ENCODE measurements at places on chromosomes 13 and 19. TPM values are rescaled to one million over a fixed set of nuclear protein-coding genes. Genes with fewer than 3 reads are reported as not detected.

The C19orf25 gene
- total RNA-seq = 19.5 TPM

The PABPC3 gene
- not detected for total RNA-seq

The MISP gene
- not detected for total RNA-seq

The SHISA2 gene
- total RNA-seq = not detected

The UCHL3 gene
- total RNA-seq = 27.4 TPM

The ZNF793 gene
- total RNA-seq = 7.9 TPM

The ZNF66 gene
- total RNA-seq = 1.2 TPM

DNA sequence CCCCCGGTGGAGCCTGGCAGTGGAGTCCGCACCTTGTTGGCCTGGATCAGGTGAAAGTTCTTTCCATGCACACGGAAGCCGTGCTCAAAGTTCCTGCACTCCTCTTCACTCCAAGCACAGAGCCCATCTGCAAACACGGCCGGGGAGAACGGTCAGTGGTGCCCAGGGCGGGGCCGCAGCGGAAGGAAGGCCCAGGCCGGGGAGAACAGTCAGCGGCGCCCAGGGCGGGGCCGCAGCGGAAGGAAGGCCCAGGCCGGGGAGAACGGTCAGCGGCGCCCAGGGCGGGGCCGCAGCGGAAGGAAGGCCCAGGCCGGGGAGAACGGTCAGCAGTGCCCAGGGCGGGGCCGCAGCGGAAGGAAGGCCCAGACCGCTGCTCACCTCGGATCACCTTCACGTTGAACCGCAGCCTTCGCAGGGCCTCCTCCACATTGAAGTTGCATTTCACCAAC lies 20.6 kb upstream of the PLPP2 start:
- H3K36me3 ChIP-seq = peaks cover 60% of the 10 kb centered on the region
- H3K27me3 ChIP-seq = no peaks in the 10 kb centered on the region
- H3K27ac ChIP-seq = peak overlapping the region; percentile 74
- H3K4me1 ChIP-seq = no peaks in the 10 kb centered on the region

- H3K4me3 ChIP-seq = peak overlapping the region; percentile 52
- H3K36me3 ChIP-seq = no peaks in the 10 kb centered on the region
- no peak for DNase-seq
- no peaks in the 10 kb centered on the region for H3K27me3 ChIP-seq
These were observed 102.5 kb downstream of the GADD45B start for GRCh38 chr19:2578391-2578890.

DNA sequence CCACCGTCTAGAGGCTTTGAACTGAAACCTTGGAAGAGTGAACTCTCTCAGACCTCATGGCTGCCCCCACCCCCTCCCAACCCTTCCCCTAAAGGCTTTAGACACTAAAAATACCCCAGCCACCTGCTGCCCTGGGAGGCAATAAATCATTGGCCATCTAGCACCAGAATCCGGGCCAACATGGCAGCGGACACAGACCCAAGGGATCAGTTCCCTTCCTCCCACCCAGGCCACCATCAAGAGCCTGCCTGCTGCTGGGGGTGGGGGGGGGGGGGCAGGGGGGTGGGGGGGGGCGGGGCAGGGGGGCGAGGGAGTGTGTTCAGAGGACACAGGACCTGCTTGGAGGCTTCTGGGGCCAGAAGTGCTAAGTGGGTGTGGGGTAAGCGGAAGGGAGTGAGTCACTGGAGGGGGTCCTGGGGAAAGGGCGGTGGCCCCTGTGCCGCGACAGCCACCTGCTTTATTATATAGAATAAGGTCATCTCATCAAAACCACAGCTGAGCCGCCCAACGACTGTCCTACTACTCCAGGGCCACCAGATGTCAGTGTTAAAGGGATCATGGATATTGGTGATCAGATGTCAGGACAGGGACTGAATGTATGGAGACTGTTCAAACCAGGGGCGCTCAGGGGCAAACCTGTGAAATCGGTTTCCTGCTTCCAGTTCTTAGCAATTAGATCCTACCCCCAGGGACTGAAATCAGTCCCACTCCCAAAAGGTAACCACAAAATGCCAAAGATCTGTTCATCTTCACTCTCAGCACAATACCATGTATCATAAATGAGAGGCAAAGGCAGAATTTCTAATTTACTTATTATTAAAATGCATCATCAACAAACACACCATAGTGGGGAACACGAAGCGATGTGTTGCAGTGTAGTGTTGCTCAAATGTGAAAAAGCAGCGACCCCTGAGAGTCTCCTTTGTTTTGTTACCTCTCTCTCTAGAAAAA lies 24.3 kb downstream of the ARL11 start:
- H3K36me3 ChIP-seq = no peaks in the 10 kb centered on the region
- H3K4me3 ChIP-seq = no peak overlapping the region
- DNase-seq = no peak
- H3K4me1 ChIP-seq = peaks cover 4% of the 10 kb centered on the region
- H3K27me3 ChIP-seq = no peaks in the 10 kb centered on the region

GRCh38 chr13:40789275-40790153 lies at the start of gene SLC25A15:
Gene SLC25A15 (plus strand): TSS chr13:40789611. CDS start chr13:40793227, 3,616 bp downstream.
- peaks cover 13% of the 10 kb centered on the region for H3K4me1 ChIP-seq
- peak within 1 kb of the TSS; percentile 83 for H3K27ac ChIP-seq
- no peaks in the 10 kb centered on the region for H3K27me3 ChIP-seq
- peak within 1 kb of the TSS; percentile 78 for H3K4me3 ChIP-seq
- H3K36me3 ChIP-seq = no peaks in the 10 kb centered on the region

DNA sequence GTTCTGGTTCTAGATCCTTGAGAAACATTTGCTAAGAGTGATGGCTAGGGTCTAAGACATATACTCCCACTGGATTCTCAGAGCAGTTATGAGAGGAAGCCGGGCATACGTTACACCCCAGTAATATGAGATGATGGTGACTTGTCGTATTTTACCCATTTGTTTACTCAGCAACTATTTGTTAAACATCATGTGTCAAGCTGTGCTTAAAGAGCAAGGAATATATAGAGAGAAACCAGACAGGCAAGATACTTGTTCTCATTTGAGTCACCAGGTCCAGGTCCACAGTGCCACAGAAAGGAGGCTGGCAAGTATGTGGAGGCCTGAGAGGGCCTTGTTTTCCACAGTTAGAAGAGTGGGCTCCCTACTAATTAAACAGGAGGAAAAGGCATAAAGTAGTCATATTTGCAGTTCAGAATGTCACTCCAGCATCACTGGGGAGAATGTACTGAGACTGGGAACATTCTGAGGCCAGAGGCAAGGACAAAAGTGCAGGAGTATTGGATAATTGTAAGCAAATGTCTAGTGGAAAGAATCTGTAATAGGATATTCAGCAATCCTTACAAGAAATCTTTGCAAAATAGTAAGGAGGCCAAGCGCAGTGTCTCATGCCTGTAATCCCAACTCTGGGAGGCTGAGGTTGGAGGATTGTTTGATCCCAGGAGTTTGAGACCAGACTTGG lies 142.2 kb downstream of the IRS2 start:
- no peak for DNase-seq
- no peak overlapping the region for H3K4me3 ChIP-seq
- no peaks in the 10 kb centered on the region for H3K4me1 ChIP-seq

GRCh38 chr19:33064792-33065550 lies at the start of gene RHPN2:
Gene RHPN2 (minus strand): TSS chr19:33064888. CDS start chr19:33064852, 36 bp downstream.
- peak within 1 kb of the TSS; percentile 55 for H3K4me3 ChIP-seq
- H3K27ac ChIP-seq = no peak within 1 kb of the TSS
- peaks cover 13% of the 10 kb centered on the region for H3K4me1 ChIP-seq

GRCh38 chr13:113029487-113030258 lies 60.7 kb downstream of the MCF2L start:
- peaks cover 3% of the 10 kb centered on the region for H3K4me1 ChIP-seq
- no peaks in the 10 kb centered on the region for H3K36me3 ChIP-seq
- H3K4me3 ChIP-seq = no peak overlapping the region
- no peaks in the 10 kb centered on the region for H3K27me3 ChIP-seq
- no peak for DNase-seq
- no peak overlapping the region for H3K27ac ChIP-seq

GRCh38 chr19:1136621-1137317 lies 33.0 kb downstream of the GPX4 start:
- no peaks in the 10 kb centered on the region for H3K36me3 ChIP-seq
- H3K27ac ChIP-seq = peak overlapping the region; percentile 53
- no peaks in the 10 kb centered on the region for H3K27me3 ChIP-seq

DNA sequence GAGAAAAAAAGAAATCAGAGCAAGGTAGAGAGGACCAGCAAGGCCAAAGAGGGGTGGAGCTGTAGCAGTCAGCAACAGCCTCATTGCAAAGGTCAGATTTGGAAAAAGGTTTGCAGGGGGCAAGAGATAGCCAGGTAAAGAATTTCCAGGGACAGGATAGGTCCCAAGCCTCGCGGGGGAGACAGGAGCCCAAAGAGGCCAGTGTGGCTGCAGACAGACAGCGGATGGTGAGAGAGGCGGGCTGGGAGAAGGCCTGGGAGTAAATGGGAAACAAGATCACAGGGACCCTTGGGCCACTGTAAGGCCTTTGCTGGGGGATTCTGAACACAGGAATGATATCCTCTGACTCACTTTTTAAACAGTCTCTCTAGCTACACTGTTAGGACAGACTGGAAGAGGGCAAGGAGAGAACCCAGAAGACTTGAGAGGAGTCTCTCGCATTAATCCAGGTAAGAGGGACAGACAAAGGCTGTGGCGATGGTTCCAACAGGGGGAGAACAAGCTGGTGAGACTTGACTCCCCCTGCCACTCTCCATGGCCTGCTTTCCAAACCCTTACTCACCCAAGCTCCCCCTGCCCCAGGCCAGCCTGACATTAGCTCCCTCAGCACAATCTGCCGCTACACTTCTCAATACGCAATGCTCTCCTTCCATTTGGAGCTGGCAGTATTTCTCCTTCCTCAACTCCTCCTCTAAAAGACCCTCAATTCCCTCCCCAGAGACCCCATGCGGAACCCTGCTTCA lies 31.8 kb downstream of the DOCK9 start:
- peaks cover 39% of the 10 kb centered on the region for H3K4me1 ChIP-seq
- no peak overlapping the region for H3K27ac ChIP-seq
- DNase-seq = no peak
- no peaks in the 10 kb centered on the region for H3K36me3 ChIP-seq
- H3K27me3 ChIP-seq = no peaks in the 10 kb centered on the region

- H3K4me1 ChIP-seq = peaks cover 24% of the 10 kb centered on the region
- DNase-seq = peak; percentile 97
- H3K27me3 ChIP-seq = no peaks in the 10 kb centered on the region
These were observed at the start of gene ZNF841 for GRCh38 chr19:52095172-52096014. Gene ZNF841 (minus strand): TSS chr19:52095765. CDS start chr19:52084801, 10,964 bp downstream.

DNA sequence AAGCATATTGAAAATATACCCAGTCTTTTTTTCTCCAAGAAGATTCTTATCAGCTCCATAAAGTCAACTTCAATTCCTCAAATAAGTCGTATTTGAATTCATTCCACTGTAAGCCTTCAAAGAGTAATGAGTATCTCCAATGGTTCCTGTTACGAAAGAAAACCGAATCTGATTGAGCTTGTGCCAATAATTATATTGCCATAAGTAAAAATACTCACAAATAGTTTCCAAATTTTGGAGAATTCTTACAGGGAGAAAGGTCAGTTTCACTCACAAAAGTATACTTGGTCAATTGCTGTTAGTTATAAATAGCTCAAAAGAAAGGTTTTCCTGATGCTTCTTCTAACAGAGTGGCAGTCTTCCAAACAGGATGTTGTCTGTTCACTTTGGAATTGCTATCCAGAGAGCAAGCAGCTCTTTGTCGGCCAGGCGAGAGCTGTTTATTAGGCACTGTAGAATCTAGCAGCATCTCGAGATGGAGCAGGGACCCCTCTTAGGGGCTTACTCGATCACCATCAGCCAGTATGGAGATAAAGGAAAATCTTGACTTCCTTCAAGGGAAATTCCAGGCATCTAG lies 13.5 kb downstream of the ERICH4 start:
- DNase-seq = no peak
- peaks cover 27% of the 10 kb centered on the region for H3K4me1 ChIP-seq
- no peaks in the 10 kb centered on the region for H3K27me3 ChIP-seq
- H3K27ac ChIP-seq = peak overlapping the region; percentile 12
- no peaks in the 10 kb centered on the region for H3K36me3 ChIP-seq
- H3K4me3 ChIP-seq = no peak overlapping the region

- no peaks in the 10 kb centered on the region for H3K36me3 ChIP-seq
- peak overlapping the region; percentile 96 for H3K4me3 ChIP-seq
- DNase-seq = no peak
- peak overlapping the region; percentile 95 for H3K27ac ChIP-seq
These were observed 448 bp upstream of the ZNF543 start for GRCh38 chr19:57319869-57320179.

GRCh38 chr13:49368688-49369087 lies 75.2 kb downstream of the CAB39L start:
- no peaks in the 10 kb centered on the region for H3K36me3 ChIP-seq
- H3K27ac ChIP-seq = no peak overlapping the region

DNA sequence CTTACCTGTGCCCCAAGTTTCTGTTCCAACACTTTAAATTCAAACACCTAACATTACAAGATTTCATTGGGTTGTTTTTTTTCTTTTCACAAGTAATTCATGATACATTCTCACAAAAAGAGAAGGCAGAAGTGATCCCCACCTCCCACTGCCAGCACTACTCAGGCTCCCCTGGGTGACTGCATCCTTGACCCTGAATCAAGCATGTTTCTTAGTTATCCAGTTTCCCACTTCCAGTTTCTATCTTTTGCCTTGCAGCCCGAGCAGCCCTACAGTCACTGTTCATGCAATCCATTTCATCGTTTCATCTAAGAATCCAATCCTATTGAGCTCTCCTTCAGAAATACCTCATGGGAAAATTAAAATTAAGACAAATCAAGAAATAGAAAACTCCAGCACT lies 61.4 kb downstream of the RNASEH2B start:
- no peak for DNase-seq
- H3K27me3 ChIP-seq = no peaks in the 10 kb centered on the region
- no peaks in the 10 kb centered on the region for H3K36me3 ChIP-seq
- H3K4me1 ChIP-seq = no peaks in the 10 kb centered on the region
- H3K4me3 ChIP-seq = no peak overlapping the region

- no peaks in the 10 kb centered on the region for H3K36me3 ChIP-seq
- no peaks in the 10 kb centered on the region for H3K4me1 ChIP-seq
These were observed 21.3 kb downstream of the MBD3L2B start for GRCh38 chr19:6999933-7000332.

GRCh38 chr13:75474956-75475355 lies 7.0 kb downstream of the TBC1D4 start:
- no peak for DNase-seq
- H3K27me3 ChIP-seq = no peaks in the 10 kb centered on the region
- H3K27ac ChIP-seq = no peak overlapping the region
- H3K36me3 ChIP-seq = no peaks in the 10 kb centered on the region

DNA sequence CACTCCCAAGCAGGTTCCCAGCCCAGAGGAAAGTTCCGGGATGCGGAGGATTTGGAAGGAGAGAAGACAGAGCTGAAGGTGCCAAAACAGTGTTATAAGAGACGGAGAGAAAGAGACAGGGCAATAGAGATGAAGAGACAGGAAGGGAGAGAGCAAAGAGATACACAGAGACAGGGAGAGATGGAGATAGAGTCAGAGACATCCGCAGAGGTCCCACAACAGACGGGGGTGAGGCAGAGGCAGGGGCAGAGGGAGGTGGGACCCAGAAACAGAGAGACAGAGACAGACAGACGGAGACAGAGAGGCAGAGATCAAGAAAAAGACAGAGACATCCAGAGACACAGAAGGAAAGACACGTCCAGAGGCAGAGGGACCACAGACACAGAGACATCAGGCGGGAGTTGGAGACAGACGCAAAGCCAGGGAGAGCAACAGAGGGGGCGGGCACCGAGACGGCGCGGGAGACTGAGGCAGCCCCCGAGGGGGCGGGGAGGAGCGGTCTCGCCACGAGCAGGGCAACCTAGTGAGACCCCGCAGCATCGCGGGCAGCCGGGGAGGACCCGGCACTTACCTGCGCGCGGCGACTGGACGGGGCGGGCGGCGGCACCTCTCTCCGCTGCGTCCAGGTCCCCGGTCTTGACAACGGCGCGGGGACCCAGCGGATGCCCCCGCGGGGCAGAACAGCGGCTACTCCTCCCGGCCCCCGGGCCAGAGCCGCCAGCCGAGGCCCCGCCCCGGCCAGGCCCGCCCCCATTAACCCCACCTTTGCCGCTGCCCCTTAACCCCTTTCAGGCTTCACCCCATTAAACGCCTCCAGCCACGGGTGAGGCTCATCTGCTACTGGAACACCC lies at the start of gene GPR4:
Gene GPR4 (minus strand): TSS at position 689 of the 851 bp plus-strand sequence. CDS start 10,346 bp downstream, outside the sequence.
- DNase-seq = peak; percentile 45
- H3K36me3 ChIP-seq = no peaks in the 10 kb centered on the region
- H3K4me1 ChIP-seq = peaks cover 43% of the 10 kb centered on the region
